ENCODE measurements at places on chromosomes 7 and 10. TPM values are rescaled to one million over a fixed set of nuclear protein-coding genes. Genes with fewer than 3 reads are reported as not detected.

Gene EPHB6
- 36.9 TPM for total RNA-seq

Gene ANKRD16
- total RNA-seq = 14.8 TPM

GRCh38 chr10:132392811-132393694, 3.9 kb upstream of the PWWP2B start:
- no peaks in the 10 kb centered on the region for H3K27me3 ChIP-seq
- H3K4me1 ChIP-seq = peaks cover 3% of the 10 kb centered on the region
- no peak overlapping the region for H3K27ac ChIP-seq
- no peaks in the 10 kb centered on the region for H3K36me3 ChIP-seq
- no peak for DNase-seq

- no peak for DNase-seq
- H3K36me3 ChIP-seq = no peaks in the 10 kb centered on the region
- peaks cover 12% of the 10 kb centered on the region for H3K4me1 ChIP-seq
- no peaks in the 10 kb centered on the region for H3K27me3 ChIP-seq
These were observed 81.8 kb upstream of the SFMBT2 start for GRCh38 chr10:7492660-7493046.

GRCh38 chr7:41103331-41103730, 599.6 kb downstream of the INHBA start:
- no peak for DNase-seq
- H3K36me3 ChIP-seq = no peaks in the 10 kb centered on the region
- H3K27ac ChIP-seq = no peak overlapping the region
- no peaks in the 10 kb centered on the region for H3K4me1 ChIP-seq
- no peaks in the 10 kb centered on the region for H3K27me3 ChIP-seq

- H3K36me3 ChIP-seq = peaks cover 5% of the 10 kb centered on the region
- H3K4me1 ChIP-seq = peaks cover 11% of the 10 kb centered on the region
- H3K27me3 ChIP-seq = no peaks in the 10 kb centered on the region
- H3K27ac ChIP-seq = no peak overlapping the region
- H3K4me3 ChIP-seq = no peak overlapping the region
These were observed 57.3 kb downstream of the INPP5F start for GRCh38 chr10:119782981-119783664.

DNA sequence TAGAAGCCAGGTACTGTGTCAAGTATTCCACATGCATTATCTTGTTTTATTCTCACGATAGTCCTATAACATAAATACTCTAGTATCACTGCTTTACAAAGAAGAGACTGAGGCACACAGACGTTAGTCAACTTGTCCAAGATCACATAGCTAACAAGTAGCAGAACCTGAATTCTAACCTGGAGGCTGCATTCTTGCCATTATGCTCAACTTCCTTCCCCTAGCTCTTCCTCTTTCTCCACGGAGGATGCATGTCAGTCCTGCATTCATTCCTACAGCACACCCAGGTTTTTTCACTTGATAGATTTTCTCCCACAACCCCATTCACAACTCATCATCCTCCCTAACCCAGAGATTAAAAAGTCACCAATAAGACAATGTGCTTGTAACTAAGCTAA, 388.5 kb upstream of the NFE2L3 start:
- H3K4me1 ChIP-seq = no peaks in the 10 kb centered on the region
- H3K36me3 ChIP-seq = no peaks in the 10 kb centered on the region
- DNase-seq = no peak
- H3K4me3 ChIP-seq = no peak overlapping the region
- H3K27ac ChIP-seq = no peak overlapping the region

Data from endodermal cell (in vitro differentiated cells).